MM.1S (cell line): ENCODE measurements at places on chromosomes 3 and 15.

- no peak for DNase-seq
Observed at GRCh38 chr15:39873978-39874377, 46.1 kb downstream of the GPR176 start.

DNA sequence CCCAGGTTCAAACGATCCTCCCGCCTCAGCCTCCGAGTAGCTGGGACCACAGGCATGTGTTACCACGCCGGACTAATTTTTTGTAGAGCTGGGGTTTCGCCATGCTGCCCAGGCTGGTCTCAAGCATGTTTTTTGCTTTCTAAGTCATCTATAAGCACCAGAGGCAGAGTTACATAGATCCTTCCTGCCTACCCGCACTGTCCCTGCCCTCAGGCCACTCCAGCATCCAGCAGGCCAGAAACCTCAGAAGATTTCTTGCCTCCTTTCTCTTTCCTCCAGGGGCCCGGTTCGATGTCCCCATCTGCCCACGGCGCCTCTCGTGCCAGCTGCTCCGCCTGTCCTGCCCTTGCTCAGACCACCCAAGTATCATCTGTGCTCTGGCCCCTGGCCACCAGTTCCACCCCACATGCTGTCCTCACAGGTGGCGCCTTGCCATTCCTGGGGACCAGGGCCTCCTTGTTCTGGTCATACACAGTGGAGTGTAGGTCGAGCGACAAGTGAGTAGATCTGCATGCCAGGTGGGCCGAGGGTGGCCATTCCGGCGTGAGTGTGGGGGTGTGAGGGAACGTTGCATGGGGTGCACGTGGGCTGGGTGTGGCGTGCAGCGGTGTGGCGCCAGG, 27.3 kb downstream of the KLHDC8B start:
- no peak for DNase-seq

GRCh38 chr3:176840641-176841286, 356.5 kb downstream of the TBL1XR1 start:
- DNase-seq = no peak

GRCh38 chr3:192550356-192550755, 177.0 kb downstream of the FGF12 start:
- DNase-seq = no peak

DNA sequence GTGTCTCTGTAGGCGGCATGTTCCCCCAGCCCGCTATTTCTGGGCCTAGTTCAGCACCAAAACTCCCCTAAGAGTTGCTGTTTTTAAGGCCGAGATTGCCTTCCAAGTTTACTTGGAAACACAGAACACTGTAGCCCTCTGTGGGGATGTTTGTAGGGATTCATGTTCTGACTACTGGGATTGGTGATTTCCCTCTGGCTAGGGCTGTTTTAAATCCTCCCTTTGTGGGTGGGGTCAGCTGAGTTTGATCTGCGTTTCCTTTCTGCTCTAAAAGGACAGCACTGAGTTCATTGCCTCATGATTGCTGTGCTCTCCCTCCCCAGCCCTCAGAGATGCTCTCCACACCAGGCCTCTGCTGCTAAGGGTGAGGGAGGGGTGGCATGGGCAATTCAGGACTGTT, 640.6 kb upstream of the DPPA4 start:
- DNase-seq = no peak

GRCh38 chr15:100461049-100461448, 67.7 kb downstream of the CERS3 start:
- no peak for DNase-seq

- no peak for DNase-seq
Observed at GRCh38 chr3:60707452-60708020, 543.7 kb downstream of the FHIT start.

- no peak for DNase-seq
Observed at GRCh38 chr3:67863869-67864268, 209.5 kb upstream of the SUCLG2 start.

- no peak for DNase-seq
Observed at GRCh38 chr3:95711789-95712188, 1102.6 kb upstream of the EPHA6 start.

GRCh38 chr3:83193526-83193925, 1432.1 kb upstream of the GBE1 start:
- no peak for DNase-seq

DNA sequence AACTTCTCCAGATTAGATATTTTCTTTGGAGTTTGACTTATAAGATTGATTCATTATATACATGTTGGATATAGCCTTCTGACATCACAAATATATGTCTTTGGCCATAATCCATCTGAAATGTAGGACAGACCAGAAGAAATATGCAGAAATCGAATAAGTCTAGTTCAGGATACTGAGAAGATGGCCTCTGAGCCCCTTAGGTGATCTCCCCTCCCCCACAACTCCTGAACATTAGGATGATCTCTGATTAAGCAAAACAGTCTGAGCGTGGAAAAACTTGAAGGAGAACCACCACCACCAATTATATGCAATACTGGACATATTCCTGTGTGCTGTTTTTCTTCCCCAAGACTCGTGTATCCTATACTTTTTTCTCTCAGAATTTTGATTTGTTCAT, 3.2 kb downstream of the SETD5 start:
- no peak for DNase-seq

DNA sequence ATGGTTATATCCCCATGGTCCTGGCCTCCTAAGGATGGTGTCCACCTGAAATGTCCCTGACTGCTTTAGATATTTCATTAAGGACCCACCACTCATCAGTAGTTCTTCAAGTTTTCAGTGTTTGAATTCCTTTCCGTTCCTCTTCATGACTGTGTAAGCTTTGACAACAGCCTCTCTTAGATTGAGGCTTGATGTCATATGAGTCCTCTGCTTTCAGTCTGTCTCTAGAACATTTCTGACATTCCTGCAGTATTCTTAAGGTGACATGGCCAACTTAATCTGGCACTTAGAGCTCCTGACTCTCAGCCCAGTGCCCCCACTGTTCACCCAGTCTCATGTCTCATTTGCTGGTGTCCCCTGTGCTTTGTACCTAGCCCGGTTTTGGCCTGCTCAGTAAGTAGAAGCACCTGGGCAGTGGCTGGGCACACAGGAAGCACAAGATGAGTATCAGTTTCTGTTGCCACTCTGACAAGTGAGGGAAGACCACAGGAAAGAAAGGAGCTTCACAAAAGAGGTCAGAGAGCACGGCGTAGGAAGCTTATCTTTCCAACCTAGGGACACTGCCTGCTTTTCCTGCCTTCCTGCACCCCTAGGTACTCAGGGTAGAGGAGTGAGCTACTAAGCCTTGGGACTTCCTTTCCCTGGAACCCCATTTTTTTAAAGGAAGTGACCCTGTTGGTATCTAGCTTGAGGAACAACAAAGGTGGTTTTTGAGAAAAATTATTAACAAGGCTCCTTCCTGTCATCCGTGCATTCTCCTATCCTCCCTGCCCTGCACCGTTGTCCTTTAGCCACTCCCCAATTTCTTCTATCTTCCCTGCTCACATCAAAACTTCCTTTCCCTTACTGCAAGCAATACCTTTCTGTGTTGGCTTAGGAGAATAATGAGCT, 103.1 kb downstream of the KLHL25 start:
- DNase-seq = peak; percentile 93

- DNase-seq = no peak
Observed at GRCh38 chr3:130516645-130517512, at the start of gene COL6A6. Gene COL6A6 (plus strand): TSS chr3:130517177. CDS start chr3:130560365, 43,188 bp downstream.

GRCh38 chr3:38111696-38112377, 25.1 kb downstream of the ACAA1 start:
- DNase-seq = no peak

- no peak for DNase-seq
Observed at GRCh38 chr3:123071146-123071545, 4.3 kb downstream of the PDIA5 start.

- DNase-seq = no peak
Observed at GRCh38 chr15:39127925-39128617, 452.8 kb upstream of the THBS1 start.

DNA sequence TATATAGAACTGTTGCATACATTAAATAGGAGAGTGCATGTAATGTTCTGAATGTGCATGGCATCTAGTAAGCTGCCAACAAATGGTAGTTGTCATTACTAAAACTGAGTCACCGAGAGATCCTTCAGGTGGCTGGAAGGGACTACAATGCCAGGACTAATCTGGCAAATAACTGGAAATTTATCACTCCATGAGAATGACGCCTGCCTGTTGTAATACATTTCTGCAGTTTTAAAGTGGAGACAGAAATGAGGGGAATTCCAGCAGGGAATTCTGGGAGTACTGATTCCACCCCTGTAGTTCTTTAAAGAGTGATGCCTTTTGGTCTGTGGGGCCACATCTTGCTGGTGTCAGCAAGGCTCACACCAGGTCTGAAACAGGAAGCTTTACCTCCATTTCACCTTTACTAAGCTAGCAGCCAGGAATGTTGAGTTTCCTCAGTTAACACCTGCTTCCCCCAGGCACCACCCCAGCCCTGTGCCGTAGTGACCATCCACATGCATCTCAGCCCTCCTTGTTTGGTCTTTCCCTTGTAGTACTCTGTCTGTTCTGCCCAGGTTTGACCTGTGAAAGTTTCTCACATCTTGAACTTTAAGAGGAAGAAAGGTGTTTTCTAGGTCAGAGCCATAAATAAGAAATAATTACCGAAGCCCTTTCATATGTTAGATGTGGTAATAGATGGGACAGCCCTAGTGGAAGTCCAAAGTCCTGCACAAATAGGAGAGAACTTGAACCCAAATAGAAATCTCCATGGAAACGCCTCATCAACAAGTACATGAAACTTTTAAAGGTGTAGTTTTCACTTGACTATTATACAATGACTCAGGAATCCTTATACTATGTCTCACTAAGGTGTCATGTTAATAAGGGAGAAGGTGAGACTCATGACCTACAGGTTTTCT, 56.7 kb upstream of the LMOD3 start:
- DNase-seq = peak; percentile 92

- peak; percentile 94 for DNase-seq
Observed at GRCh38 chr3:185332026-185332735, 30.8 kb upstream of the MAP3K13 start.

- DNase-seq = no peak
Observed at GRCh38 chr15:86610038-86610437, 530.4 kb downstream of the AGBL1 start.

- no peak for DNase-seq
Observed at GRCh38 chr3:179301645-179302044, 21.2 kb upstream of the ZNF639 start.

- DNase-seq = no peak
Observed at GRCh38 chr15:32886459-32886858, 168.7 kb downstream of the GREM1 start.

DNA sequence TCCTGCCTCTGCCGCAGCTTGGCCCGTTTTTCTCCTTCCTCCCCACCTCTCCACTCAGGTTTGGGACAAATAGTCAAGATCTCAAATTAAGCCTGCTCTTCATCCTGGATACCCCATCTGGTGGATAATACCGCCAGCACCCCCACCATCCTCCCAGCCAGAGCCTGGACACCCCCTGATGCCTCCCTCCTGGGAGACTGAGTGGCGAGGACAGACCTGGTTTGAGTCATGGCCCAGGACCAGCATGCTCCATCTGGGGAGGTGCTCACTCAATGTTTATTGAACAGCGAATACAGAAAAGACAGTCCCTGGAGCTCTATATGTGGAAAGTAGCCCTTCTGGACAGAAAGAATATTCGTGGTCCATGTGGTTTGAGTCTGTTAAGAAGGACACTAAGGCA, 23.3 kb downstream of the CTSH start:
- DNase-seq = no peak

GRCh38 chr15:81433462-81433861, 59.4 kb upstream of the TMC3 start:
- no peak for DNase-seq

- peak; percentile 41 for DNase-seq
Observed at GRCh38 chr3:15051531-15051930, 13.6 kb downstream of the MRPS25 start.
